ENCODE measurements at places on chromosomes 1 and 21. TPM values are rescaled to one million over a fixed set of nuclear protein-coding genes. Genes with fewer than 3 reads are reported as not detected.

The LYPD8 gene
- total RNA-seq: not detected

GRCh38 chr1:44807364-44808062 is 362 bp upstream of the DYNLT4 start:
- peak overlapping the region; percentile 99 for H3K4me3 ChIP-seq
- peaks cover 28% of the 10 kb centered on the region for H3K36me3 ChIP-seq
- no peaks in the 10 kb centered on the region for H3K27me3 ChIP-seq
- H3K4me1 ChIP-seq: peaks cover 94% of the 10 kb centered on the region
- H3K27ac ChIP-seq: peak overlapping the region; percentile 94
- peak; percentile 89 for DNase-seq

The FALEC gene
- total RNA-seq: not detected

- H3K27ac ChIP-seq: no peak overlapping the region
- no peak for DNase-seq
- H3K4me1 ChIP-seq: peaks cover 20% of the 10 kb centered on the region
- peak overlapping the region; percentile 94 for H3K4me3 ChIP-seq
These were observed 1.7 kb upstream of the TMEM50B start for GRCh38 chr21:33481314-33481943.

DNA sequence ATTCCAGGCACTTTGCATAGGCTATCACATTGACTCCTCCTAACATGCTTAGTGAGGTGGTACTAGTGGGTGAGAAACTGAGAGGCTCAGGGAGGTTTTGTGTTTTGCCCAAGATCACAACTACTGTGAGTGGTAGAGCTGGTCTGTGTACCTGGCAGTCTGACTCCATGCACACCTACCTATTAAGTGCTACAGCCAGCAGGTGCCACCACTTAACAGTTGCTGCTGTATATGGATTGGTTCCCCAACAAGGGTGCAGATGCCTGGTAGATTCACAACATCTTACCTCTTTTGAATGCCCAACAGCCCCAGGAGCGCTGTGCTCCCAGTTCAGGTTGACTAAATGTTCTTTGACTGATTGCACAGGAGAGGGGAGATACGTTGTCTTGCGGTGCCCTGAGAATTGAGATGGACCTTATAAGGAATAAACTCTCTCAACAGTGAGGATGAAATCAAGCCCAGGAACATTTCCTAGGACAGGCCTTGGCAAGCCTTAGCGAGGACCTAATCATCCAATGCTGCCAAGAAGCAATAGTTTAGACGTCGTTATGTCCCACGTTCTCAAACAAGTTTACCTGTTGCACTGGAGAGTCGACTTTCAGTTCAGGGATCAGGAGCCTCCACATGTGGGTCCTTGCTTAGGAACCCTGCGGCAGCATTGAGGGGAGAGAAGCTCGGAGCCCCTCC is 78.9 kb upstream of the F3 start:
- H3K4me1 ChIP-seq: no peaks in the 10 kb centered on the region
- no peak overlapping the region for H3K4me3 ChIP-seq
- H3K36me3 ChIP-seq: no peaks in the 10 kb centered on the region
- DNase-seq: no peak

The PHF13 gene
- total RNA-seq: 16.5 TPM

- H3K4me3 ChIP-seq: no peak overlapping the region
- no peaks in the 10 kb centered on the region for H3K36me3 ChIP-seq
- H3K27ac ChIP-seq: no peak overlapping the region
- peaks cover 22% of the 10 kb centered on the region for H3K27me3 ChIP-seq
- H3K4me1 ChIP-seq: no peaks in the 10 kb centered on the region
These were observed 34.7 kb downstream of the PRRX1 start for GRCh38 chr1:170698301-170699275.

DNA sequence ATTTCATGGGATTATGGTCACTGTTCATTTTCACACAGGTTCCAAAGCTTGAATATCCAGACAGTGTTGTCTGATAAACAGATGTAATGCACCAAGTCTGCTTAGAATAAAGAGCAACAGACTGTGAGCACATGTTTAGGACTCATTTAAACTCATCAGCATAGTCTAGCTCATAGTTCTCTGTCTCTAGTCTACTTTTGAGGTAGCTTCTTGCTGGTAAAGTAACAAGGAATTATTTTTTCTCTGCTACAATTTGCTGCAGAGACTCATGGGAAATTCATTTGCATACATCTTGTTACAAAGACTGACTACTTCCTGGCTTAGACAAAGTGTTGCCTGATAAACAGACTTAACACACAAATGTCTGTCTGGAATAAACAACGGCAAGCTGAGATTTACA is 187.2 kb downstream of the NFIA start:
- peak overlapping the region; percentile 95 for H3K27ac ChIP-seq
- H3K36me3 ChIP-seq: no peaks in the 10 kb centered on the region
- H3K4me3 ChIP-seq: no peak overlapping the region
- peaks cover 19% of the 10 kb centered on the region for H3K27me3 ChIP-seq

DNA sequence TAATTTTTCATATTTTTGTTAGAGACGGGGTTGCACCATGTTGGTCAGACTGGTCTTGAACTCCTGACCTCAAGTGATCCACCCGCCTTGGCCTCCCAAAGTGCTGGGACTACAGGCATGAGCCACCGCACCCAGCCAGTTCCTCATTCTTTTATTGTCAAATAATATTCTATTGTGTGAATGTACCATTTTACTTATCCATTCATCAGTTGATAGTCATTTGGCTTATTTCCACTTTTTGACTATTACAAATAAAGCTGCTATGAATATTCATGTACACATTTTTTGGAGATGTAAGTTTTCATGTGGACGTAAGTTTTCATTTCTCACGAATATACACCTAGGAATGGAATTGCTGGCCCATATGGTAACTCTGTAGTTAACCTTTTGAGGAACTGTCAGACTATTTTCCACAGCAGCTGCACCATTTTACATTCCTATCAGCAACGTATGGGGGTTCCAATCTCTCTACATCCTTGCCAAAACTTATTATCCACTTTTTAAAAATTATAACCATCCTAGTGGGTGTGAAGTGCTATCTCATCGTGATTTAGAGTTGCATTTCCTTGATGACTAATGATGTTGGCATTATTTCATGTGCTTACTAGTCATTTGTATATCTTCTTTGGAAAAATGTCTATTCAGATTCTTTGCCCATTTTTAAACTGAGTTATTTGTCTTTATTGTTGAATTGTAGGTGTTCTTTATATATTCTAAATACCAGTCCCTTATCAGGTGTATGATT is 12.7 kb downstream of the PACC1 start:
- H3K27ac ChIP-seq: peak overlapping the region; percentile 36
- H3K36me3 ChIP-seq: peaks cover 9% of the 10 kb centered on the region
- no peak overlapping the region for H3K4me3 ChIP-seq
- H3K4me1 ChIP-seq: peaks cover 21% of the 10 kb centered on the region

- peaks cover 12% of the 10 kb centered on the region for H3K4me1 ChIP-seq
- H3K27ac ChIP-seq: no peak overlapping the region
- no peak for DNase-seq
These were observed 1.9 kb upstream of the ERRFI1 start for GRCh38 chr1:8027748-8028570.

DNA sequence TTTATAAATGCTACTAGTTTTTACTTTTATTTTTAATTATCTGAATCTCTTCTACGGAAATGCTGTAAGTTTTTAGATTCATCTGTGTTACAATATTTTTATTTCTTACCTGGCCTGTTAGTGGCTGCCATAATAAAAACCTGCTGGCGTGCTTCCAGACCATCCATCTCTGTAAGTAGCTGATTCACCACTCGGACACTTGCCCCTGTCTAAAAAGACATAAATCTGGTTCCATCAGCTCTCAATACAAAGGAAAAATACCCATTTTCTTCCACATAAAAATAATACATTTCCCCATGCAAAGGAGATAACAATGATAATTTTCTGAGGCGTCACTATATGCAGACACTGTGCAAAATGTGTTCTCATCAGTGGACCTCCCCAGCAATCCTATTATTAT is 62.0 kb downstream of the NVL start:
- no peak overlapping the region for H3K4me3 ChIP-seq
- H3K4me1 ChIP-seq: peaks cover 13% of the 10 kb centered on the region
- no peak for DNase-seq
- no peaks in the 10 kb centered on the region for H3K27me3 ChIP-seq
- no peak overlapping the region for H3K27ac ChIP-seq

DNA sequence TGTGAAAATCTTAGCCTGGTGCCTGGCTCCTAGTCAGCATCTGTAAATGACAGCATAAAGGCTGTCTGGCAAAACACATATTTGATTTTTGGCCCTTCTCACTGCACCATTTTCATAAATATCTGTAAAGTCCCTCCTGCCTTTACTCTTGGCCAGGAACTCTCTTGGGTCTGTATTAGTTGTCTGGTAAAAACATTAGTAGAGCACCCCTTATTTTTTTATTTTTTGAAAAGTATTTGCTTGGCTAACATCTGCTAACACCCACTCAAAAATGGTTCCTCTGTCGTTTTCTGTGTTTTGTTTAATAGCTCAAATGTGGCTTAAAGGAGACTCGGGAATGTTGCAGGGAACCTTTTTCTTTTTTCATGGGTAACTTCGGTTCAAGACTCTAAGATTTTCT is 293.4 kb downstream of the HMCN1 start:
- H3K27me3 ChIP-seq: no peaks in the 10 kb centered on the region
- H3K4me3 ChIP-seq: no peak overlapping the region
- peaks cover 3% of the 10 kb centered on the region for H3K36me3 ChIP-seq
- H3K4me1 ChIP-seq: no peaks in the 10 kb centered on the region
- no peak overlapping the region for H3K27ac ChIP-seq

GRCh38 chr1:33569331-33569730 is 96.9 kb downstream of the ZSCAN20 start:
- H3K27me3 ChIP-seq: peaks cover 33% of the 10 kb centered on the region
- no peak for DNase-seq
- H3K36me3 ChIP-seq: no peaks in the 10 kb centered on the region
- no peak overlapping the region for H3K4me3 ChIP-seq

DNA sequence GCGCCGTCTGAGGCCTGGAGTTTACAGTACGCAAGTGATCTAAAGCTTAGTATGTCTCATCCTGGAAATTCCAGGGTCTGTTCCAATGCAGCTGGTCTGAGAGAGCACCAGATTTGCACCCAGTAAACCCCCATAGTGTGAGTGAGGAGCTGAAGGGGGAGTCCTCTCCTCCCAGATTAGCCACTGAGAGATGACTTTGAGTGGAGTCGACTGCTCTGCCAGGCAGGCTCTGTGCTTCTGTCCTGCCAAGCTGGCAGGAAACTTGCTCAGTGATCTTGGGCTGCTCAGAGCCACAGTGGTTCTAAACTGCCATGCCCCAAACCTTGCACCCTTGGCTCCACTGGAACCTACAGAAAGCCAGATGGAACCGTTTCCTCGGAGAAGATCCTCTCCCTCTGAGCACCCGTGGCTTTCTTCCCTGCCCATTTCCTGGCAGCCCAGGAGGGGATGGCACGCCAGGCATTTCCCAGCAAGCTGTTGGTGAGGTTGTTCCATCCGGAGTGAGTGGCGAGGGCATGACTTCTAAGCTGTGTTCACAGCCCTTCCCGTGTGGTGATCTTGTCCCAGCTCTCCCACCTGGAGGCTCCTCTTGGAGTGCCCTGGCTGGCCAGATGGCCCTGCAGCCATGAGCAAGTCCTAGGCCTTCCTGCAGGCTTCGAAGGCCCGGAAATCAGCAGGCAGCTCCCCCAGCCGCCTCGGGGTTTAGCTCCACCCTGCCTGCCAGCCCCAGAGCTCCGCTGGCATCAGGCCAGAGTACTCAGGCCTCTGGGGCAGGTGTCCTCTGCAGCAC is 125.9 kb upstream of the VAMP3 start:
- H3K36me3 ChIP-seq: no peaks in the 10 kb centered on the region
- no peaks in the 10 kb centered on the region for H3K4me1 ChIP-seq
- no peak overlapping the region for H3K27ac ChIP-seq
- DNase-seq: no peak

The MPL gene
- total RNA-seq: not detected

The RGS4 gene
- not detected for total RNA-seq

DNA sequence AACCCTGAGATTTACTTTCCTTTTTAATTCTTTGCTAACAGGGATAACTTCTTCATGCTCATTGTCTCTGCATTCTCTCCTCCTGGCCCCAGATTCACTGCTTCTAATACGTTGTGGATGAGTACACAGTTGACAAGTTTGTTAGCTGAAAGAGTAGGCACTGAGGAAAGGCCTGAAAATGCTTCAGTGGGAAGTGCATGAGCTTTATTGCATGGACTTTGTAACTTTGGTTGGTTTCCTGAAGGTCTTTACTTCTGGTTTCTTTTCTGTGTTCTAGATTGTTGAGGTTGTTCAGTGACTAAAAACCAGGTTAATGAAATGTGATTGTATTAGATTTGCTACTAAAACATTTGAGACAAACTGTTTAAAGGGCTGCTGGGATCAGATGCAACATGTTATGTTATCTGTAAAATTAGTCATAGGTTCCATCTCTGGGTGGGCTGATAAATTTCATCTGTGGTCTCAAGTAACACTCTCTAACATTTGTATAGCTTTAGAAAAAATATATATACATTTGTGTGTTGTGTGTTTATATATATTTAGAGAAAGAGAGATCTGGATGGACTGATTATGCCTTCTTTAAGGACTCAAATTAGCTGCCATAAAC is 19.1 kb downstream of the LRIG2 start:
- no peaks in the 10 kb centered on the region for H3K27me3 ChIP-seq
- no peak overlapping the region for H3K27ac ChIP-seq

The CLDN8 gene
- total RNA-seq: not detected

DNA sequence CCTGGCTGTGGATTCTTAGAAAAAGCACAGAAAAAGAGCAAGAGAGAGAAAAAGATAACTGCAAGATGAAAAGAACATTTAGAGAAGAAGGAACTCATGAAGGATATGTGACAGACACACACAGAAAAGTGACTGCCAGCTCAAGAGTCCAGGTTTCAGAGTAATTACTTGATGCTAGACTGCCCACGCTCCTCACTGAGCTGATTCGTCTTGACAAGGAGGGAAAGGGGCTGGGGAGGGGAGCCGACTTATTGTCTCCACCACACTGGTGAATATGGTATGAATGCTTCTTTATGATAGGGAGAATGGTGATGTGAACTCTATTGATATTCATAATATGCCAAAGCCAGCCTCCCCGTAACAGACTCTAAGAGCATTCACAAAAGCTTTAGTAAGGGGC is 140.4 kb downstream of the BRINP2 start:
- no peak overlapping the region for H3K4me3 ChIP-seq
- no peaks in the 10 kb centered on the region for H3K4me1 ChIP-seq
- H3K36me3 ChIP-seq: no peaks in the 10 kb centered on the region
- DNase-seq: no peak
- H3K27me3 ChIP-seq: peaks cover 7% of the 10 kb centered on the region
- H3K27ac ChIP-seq: no peak overlapping the region

DNA sequence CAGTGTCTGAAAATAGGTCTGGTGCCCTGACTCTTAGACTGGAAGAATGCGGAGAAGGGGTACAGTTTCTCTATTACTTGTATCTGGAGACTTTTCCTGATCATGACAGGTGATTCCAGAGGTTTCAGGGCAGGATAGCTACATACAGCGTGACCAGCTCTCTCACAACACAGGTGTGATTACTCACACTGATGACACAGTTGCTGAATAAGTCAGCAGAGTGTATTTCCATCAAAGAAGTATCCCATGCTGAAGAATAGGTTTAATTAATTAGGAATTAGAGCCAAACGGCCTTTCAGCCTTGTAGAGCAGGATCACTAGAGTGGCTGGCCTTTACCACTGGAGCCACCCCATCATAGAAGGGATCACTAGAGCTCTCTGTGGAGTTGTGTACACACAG is 298.6 kb downstream of the LMX1A start:
- no peaks in the 10 kb centered on the region for H3K36me3 ChIP-seq
- H3K27me3 ChIP-seq: peaks cover 6% of the 10 kb centered on the region
- DNase-seq: no peak
- no peaks in the 10 kb centered on the region for H3K4me1 ChIP-seq
- H3K4me3 ChIP-seq: no peak overlapping the region
- no peak overlapping the region for H3K27ac ChIP-seq

The LINGO4 gene
- total RNA-seq: 0.19 TPM

The PBX1 gene
- 0.62 TPM for total RNA-seq

The FLG2 gene
- not detected for total RNA-seq

The OLFML2B gene
- total RNA-seq: not detected

The CNR2 gene
- 0.72 TPM for total RNA-seq
